ENCODE measurements at places on chromosomes 3 and 15. TPM values are rescaled to one million over a fixed set of nuclear protein-coding genes. Genes with fewer than 3 reads are reported as not detected.
A peak's percentile ranks its signal among the peaks of the same experiment; 100 is the strongest.

ELL3 gene
- total RNA-seq: 2.1 TPM

USP50 gene
- total RNA-seq: 0.72 TPM

BFSP2 gene
- not detected for total RNA-seq

CCR3 gene
- not detected for total RNA-seq

TERC gene
- total RNA-seq: 124 TPM

SLC24A5 gene
- total RNA-seq: not detected

DNA sequence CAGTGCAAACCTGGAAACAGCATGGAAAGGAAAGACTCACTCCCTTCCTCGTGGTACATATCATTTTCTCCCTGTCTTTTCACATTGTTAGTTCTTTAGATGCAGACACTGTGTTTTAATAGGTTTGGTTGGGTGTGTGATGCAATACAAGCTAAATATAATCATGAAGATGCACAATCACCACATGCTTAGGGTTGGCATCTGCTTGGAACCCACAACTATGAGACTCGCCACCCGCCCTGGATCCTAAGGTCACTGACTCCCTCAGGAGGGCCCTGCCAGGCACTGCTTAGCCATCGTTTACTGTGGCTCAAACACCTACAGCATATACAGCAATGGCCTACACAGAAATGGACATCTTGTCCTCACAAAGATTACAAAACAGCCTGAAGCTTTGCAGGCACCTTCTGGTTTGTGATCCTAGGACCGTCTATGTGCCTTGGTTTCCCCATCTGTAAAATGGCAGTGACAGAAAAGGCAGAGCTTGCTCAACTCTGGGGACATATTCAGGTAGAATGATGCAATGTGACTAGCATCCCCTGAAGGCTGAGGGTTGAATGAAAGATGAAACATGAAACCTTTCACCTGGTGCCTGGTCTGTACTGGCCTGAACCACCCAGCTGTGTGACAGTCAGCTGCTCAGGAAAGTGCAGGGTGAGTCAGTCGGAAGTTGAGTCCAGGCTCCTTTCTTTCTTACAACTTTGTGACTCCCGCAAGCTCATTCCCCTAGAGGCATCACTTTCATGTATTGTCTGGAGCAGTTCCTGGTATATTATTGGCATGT is 123.6 kb upstream of the PFN2 start:
- no peak for DNase-seq

- DNase-seq: no peak
Measured at GRCh38 chr15:100875495-100875894, 4.1 kb upstream of the ALDH1A3 start.

- DNase-seq: no peak
Measured at GRCh38 chr15:73849641-73850040, 23.7 kb upstream of the TBC1D21 start.

- no peak for DNase-seq
Measured at GRCh38 chr15:95897651-95898050, 432.8 kb upstream of the NR2F2 start.

- peak; percentile 90 for DNase-seq
Measured at GRCh38 chr15:71329041-71329440, 213.8 kb downstream of the THSD4 start.

DNA sequence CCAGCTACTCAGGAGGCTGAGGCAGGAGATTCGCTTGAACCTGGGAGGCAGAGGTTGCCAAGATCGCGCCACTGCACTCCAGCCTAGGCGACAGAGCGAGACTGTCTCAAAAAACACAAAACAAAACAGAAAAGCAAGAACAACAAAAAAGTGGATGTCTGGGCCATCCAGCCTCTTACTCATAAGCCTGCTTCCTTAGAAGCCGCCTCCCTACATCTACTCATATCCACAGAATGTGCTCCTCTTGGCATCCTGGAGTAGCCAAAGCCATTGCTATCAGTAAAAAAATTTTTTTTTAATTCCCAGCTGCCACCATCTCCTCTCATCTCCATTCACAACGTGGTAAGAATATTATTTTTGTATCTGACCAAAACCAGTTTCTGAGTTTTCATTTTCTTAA is 10.8 kb downstream of the ZSCAN2 start:
- DNase-seq: peak; percentile 40

- peak; percentile 71 for DNase-seq
Measured at GRCh38 chr15:44029940-44030568, 165.0 kb downstream of the FRMD5 start.

GRCh38 chr3:152709659-152710058 is 125.3 kb upstream of the P2RY1 start:
- DNase-seq: no peak

- DNase-seq: no peak
Measured at GRCh38 chr15:50904211-50904610, 4.3 kb upstream of the AP4E1 start.

- DNase-seq: no peak
Measured at GRCh38 chr3:196272826-196273225, 14.7 kb downstream of the PCYT1A start.

DNA sequence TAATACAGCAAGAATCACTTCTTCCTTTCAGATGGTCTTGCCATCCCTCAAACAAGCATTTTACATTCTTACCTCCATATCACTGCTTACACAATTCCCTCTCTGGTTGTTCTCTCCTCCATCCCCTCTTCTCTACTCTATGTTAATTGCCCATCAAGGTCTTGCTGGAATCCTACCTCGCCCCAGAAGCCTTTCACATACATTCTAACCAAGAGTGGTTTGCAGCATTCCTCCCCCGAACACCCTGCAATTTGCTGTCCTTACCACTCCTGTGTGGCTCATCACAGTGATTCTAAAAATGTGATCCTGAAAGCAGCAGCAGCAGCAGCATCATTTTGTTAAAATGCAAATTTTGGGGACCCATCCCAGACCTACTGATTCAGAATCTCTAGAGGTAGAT is 30.6 kb downstream of the TNIK start:
- DNase-seq: no peak

DNA sequence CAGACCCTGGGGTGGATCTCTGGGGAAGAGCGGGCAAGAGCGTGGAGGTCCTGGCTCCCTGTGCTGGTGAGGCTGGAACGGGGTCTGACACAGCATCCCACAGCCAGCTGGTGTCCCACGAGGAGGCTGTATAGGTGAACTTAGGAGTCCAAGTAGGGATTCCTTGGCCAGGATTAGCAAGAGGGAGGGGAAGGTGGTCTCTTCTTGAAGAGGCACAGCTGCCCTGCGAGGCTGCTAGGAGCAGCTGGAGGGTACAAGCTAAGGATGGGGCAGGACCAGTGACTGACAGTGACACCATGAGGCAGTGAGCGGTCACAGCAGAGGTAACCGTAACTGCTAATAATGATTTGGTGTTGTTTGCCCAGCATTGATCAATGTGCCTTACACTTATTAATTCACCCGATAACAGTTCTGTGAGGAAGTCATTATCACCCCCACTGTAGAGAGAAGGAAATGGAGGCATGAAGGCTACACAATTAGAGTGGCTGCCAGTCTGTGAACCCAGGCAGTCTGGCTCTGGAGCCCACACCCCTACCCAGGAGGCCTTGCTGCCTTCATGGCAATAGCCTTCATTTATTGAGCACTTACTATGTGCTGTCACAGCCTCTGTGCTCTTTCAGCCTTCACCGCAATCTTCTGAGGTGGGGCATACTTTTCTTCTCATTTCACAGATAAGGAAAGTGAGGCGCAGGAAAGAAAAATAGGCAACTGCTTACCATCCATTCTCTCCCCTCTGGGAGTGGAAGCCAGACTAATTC is 59.4 kb downstream of the TMEM44 start:
- DNase-seq: peak; percentile 70

GRCh38 chr3:3200632-3201212 is 21.2 kb upstream of the CRBN start:
- DNase-seq: peak; percentile 71

DNA sequence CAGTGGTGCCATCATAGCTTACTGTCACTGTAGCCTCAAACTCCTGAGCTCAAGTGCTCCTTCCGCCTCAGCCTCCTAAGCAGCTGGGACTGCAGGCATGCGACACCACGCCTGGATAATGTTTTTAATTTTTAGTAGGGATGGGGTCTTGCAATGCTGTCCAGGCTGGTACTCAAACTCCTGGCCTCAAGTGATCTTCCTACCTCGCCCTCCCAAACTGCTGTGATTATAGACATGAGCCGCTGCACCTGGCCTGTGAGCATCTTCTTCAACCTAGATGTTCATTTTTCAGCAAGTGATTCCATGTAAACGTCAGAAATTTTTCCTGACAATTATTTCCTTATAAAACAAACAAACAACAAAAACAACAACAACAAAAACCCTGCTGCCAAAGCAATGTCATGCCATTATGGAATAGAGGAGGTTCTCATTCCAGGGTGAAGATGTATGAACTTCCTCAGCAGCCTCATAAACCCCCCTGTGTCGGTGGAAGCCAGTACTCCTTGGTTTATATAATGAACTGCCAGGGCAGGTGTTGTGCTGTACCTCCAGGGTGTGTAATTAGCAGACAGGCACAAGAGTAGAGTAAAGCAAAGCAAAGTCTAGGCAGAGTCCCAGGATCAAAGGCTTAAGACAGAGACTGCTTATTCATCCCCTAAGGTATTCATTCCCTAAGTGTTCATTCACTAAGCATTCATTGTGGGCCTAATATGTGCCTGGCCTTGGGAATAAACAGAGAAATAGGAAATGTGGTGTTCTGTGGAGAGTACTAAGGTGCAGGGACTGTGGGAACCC is 44.6 kb downstream of the NR2C2 start:
- DNase-seq: no peak

- DNase-seq: no peak
Measured at GRCh38 chr3:184167786-184168185, 6.9 kb upstream of the AP2M1 start.

DNA sequence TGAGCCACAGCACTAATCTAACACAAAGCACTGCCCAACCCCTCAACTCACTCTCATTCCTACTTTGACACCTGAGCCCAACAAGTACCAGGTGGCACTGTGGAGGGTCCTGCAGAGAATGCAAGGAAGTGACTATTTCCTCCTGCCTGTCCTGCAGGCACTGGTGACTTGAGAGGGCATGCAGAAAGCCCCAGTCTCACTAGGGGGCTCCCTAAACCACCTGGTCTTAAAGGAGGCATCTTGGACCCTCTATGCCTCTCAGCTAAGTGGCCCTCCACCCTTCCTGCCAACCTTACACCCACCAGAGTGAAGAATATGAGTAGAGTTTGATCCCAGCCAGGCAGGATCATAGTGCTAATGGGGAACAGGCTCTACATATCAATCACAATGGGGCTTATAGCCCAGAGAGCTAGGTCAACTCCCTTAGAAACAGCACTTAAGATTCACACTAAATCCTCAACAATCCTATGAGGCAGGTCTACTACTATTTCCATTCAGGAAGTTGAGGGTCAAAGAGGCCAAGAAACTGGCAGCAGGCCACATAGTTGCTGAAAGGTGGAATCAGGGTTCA is 15.2 kb downstream of the TRAIP start:
- peak; percentile 32 for DNase-seq

All from fibroblast of the aortic adventitia (primary cell).